ENCODE measurements at places on chromosomes 5 and 9.

- no peak for DNase-seq
Observed at GRCh38 chr5:12611132-12611531, 706.9 kb upstream of the CTNND2 start.

GRCh38 chr5:79924936-79925893 lies 65.8 kb downstream of the MTX3 start:
- DNase-seq = no peak

DNA sequence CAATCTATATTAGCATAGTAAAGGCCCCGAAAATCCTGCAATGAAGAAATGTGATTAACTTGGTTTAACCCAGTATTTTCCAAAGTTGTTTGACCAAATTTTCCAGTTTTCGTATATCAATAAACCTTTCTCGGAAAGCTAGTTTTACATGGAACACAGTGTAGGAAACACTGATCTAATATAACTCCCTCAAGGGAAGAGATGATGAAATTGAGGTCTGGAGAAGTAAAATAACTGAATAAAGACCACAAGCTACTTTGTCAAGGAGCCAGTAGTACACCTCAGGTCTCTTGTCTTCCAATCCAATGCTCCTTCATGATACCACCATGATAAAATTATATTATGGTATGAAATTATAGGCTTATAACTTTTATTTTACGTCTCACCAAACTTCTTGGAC lies 118.1 kb upstream of the TARS1 start:
- no peak for DNase-seq

DNA sequence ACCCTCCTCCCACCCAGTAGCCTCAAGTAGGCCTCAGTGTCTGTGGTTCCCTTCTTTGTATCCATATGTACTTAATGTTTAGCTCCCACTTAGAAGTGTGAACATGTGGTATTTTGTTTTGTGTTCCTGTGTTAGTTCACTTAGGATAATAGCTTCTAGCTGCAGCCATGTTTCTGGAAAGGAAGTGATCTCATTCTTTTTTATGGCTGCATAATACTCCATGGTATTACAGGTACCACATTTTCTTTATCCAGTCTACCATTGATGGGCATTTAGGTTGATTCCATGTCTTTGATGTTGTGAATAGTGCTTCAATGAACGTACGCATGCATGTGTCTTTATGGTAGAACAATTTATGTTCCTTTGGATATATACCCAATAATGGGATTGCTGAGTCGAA lies 74.8 kb downstream of the SLC12A2 start:
- DNase-seq = no peak

- DNase-seq = no peak
Observed at GRCh38 chr9:134378901-134379338, 52.7 kb downstream of the RXRA start.

- DNase-seq = no peak
Observed at GRCh38 chr9:81032030-81032572, 657.2 kb downstream of the TLE1 start.

DNA sequence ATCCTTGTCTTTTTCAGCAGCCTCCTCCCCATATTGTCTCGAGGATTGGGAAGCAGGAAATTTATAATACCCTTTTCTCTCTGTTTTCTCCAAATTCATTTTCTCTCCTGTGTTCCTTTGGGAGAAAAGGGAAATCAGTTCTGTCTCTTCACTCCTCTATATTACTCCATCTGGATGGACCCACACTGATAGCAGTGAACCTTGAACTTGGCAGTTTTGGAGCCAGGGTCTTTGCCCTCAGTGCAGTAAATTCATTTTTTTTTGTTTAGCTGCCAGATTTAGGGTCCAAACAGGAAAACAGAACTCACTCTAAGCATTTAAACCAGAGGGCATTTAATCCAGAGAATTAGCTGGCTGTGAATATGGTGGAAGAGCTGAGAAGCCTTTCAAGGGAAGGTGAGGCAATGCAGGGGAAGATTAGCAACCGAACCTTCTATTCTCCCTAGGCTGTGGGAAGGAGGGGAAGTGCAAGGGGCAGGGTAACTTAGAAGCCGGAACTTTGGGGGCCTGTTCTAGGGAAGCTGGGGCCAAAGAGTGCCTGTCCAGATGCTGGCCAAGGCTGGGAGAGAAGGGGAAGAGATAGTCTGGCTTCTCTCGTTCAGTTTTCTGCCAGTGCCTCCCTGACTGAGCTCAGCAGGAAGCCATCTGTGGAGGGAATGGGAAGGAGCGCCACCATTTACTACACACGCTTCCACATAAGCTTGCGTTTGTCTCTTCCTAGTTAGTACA lies 16.3 kb upstream of the NPR2 start:
- no peak for DNase-seq

DNA sequence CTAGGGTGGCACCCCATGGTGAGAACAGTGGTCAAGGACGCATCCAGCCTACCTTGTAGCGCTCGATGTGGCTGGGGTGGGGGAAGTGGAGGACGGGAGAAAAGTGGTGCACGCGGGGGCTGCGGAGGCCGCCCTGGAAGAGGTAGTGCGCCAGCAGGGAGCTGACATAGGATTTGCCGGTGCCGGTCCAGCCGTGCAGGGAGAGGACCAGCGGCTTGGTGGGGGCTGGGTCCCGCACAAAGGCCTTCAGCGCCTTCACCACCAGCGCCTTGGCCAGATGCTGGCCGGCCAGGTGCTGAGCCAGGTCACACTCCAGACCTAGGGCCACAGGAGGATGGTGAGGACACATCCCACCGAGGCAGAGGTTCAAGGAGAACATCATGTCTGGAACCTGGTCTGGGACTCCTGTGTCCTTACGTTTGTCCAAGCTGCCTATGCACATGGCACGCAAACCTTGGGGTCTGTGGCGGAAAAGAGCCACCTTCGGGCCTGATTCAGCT lies 797 bp downstream of the TOR2A start:
- DNase-seq = no peak

DNA sequence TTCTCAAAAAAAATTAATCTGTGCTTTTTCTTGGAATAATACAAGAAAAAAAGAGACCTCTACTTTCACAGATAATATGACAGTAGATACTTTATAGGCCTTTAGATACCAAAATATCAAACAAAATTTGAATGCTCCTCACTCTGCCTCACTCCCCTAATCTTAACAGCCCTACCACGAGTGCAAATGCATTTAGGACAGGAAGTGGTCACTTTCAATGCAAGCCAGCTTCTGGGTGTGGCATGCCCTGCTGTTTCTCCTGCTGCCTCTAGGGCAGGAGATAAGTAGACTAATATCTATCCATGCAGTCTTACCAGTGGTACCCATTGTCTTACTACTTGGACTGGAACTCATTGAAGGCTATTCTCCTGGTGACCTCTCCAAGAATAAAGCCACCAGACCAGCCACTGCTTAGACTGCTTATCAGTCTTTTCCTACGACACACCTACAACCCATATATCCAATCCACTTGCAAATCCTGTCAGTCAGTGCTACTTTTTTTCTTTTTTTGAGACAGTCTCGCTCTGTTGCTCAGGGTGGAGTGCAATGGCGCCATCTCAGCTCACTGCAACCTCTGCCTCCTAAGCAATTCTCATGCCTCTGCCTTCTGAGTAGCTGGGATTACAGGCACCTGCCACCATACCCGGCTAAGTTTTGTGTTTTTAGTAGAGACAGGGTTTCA lies 23.0 kb downstream of the FRRS1L start:
- no peak for DNase-seq

- no peak for DNase-seq
Observed at GRCh38 chr9:94078086-94078485, 6.2 kb upstream of the PTPDC1 start.

- no peak for DNase-seq
Observed at GRCh38 chr9:12717907-12718306, 24.7 kb downstream of the TYRP1 start.

GRCh38 chr5:35902046-35902672 lies 36.3 kb downstream of the CAPSL start:
- DNase-seq = no peak

GRCh38 chr9:123604861-123605260 lies 248.9 kb downstream of the CRB2 start:
- DNase-seq = no peak
